ENCODE measurements at places on chromosomes 2 and 18.

- DNase-seq: no peak
Observed at GRCh38 chr2:444937-445884, 157.3 kb upstream of the ALKAL2 start.

DNA sequence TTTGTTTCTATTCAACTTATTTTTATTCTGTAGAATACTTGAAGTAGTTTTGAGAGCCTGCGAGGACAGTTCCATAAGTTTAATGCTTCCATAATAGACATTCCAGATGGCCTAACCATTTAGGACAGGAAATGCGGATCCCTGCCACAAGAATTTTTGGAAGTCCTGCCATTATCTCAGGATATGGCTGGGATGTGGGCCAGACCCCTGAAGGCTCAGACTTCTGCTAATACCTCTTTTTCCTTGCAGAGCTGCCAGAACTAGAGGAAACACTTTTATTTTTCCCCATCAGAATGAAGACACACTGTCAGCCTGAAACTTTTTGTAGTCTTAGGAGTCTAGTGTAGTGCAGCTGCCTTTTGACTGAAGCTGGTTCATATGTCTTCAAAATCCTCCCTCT is 806.5 kb downstream of the TDRD15 start:
- DNase-seq: no peak

- DNase-seq: no peak
Observed at GRCh38 chr2:63850649-63851048, 9.0 kb downstream of the UGP2 start.

DNA sequence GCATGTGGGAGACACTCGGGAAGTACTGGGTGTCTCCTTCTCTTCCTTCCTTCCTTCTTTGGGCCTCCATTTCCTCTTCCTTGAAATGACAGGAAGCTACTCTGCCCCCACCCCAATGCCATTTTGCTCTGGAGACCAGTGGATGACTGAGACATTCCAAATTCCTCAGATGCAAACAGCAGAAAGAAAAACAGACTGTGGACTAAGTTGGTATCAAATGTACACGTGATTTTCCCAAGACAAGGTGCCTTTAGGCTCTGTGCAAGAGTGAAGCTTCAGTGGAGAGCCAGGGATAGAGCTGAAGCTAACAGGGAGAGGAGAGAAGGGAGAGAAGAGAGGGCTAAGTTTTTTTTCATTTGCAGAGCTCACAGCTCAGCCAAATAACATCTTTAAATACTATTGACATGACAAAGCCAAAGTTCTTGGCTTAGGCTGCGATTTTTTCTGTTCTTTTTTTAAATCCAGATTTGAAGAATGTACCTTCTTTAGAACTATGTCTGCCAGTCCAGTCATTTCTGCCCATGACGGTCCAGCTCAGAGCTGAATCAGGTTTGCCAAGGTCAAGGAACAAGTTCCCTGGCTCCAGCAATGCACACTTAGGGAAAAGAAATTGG is 84.5 kb upstream of the LCLAT1 start:
- DNase-seq: no peak

DNA sequence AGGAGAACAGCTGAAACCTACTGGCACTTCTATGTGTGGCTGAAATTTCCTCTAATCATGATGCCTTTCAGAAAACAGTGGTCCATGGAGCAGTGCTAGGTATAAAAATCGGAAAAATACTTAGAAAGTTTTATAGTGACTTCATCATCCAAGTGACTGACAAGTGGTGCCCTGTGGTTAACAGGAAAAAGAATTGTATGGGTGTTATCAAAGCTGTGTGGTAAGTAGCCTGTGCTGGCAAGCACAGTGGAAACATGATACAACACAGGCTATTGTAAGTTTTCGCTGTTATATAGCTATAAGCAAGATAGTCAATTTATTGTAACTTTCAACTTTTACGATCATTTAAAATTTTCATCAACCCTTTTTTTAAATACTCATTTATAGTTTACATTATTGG is 1599.7 kb upstream of the ZEB2 start:
- DNase-seq: no peak

DNA sequence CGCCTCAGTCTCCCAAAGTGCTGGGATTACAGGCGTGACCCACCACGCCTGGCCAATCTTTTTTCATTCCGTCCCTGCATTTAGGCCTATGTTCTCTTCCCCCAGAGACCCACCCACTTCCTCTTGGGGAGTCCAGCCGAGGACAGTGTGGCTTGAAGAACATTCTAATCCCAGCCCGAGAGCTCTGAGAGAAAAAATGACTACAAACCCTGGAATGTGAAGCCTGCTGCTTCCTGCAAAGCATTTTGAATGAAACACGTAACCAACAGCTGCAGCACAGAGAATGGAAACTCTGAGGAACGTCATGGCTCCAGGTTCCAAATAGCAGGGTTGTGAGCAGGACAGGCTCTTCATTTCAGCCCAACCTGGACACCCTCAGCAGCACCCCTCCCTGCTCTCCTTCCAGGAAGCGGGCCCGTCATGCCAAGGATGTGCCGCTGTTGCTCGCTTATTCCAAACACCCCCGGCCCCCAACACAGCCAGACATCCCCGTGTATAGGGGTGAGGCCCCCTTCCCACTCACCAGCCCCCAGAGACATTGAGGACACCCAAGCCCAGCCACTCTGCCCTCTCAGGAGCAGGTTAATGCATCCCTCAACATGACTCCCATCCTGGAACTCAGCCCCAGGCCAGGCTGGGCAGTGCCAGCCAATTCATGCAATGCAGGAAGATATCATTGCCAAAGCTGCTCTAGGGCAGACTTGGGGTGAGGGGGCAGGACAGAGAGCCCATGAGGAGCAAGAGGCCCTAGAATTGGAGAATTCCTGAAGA is 139.8 kb downstream of the ZFP36L2 start:
- DNase-seq: peak; percentile 99

GRCh38 chr2:165793161-165793778 is 777 bp downstream of the GALNT3 start:
- no peak for DNase-seq
